Activated CD4-positive, alpha-beta memory T cell treated with anti-CD3 and anti-CD28 coated beads for 36 hours (primary cell): ENCODE measurements at places on chromosomes 7 and 10. TPM values are rescaled to one million over a fixed set of nuclear protein-coding genes. Genes with fewer than 3 reads are reported as not detected.
A peak's percentile ranks its signal among the peaks of the same experiment; 100 is the strongest.

Gene KLF14
- not detected for total RNA-seq

Gene SPDYE2
- not detected for total RNA-seq

Gene NKX2-3
- not detected for total RNA-seq

DNA sequence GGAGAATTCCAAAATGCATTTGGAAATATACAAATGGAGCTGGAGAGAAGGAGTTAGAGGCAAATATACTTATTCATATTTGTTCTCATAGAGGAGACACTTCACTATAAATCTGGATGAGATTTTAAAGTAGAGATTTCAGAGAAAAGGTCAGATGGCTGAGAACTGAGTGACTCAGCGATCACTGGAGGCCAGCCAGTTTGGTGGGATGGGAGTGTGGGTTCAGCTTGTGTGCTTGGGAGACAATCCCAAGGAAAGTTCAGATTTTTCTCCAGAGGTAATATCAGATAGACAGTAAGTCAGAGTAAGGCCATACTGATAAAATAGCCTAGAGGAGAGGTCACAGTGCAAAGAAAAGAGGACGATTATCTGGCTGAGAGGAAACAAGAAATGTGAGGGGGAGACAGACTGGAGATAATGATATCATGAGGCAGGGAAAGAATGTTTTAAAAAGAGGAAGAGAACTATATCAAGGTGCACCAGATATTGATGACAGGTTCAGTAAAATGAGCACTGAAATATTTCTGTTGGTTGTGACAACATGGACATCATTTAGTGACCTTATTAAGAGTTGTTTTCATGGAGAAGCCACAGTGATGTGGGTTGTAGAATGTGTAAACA lies 67.0 kb downstream of the MDFIC start:
- DNase-seq, result no peak

DNA sequence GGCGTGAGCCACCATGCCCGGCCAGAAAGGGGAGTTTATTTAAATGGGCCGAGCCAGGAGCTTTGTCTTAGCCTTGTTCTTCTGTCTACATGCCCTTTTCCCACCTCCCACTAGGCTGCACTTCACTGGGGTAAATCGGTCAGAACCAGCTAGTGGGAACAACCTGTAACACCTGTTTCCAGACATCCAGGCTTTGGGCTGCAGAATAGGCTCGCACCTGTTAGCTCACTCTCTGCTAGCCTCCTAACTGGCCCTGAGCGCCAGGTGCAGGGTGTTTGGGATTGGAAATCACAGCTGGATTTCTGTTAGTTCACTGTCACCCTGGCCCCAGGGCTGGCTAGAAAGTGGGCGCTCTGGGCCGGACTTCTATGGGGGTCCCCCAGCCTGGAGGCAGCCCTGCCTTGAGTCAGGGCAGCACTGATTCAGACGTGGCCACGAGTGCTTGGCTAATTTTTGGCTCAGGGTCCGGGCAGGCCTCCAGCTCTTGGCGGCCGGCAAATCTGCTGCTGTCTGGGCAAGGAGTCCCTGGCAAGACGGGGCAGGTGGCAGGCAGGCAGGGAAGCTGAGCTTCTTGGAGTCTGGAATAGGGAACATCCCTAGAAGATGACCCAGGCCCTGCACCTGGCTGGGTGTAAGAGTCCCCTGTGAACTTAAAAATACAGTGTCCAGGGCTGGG lies 48.6 kb downstream of the GTF2IRD1 start:
- DNase-seq, result no peak

GRCh38 chr10:5484205-5484604 lies 15.2 kb downstream of the CALML5 start:
- no peak for DNase-seq

- DNase-seq, result no peak
Measured at GRCh38 chr10:131079314-131079713, 232.2 kb downstream of the TCERG1L start.

DNA sequence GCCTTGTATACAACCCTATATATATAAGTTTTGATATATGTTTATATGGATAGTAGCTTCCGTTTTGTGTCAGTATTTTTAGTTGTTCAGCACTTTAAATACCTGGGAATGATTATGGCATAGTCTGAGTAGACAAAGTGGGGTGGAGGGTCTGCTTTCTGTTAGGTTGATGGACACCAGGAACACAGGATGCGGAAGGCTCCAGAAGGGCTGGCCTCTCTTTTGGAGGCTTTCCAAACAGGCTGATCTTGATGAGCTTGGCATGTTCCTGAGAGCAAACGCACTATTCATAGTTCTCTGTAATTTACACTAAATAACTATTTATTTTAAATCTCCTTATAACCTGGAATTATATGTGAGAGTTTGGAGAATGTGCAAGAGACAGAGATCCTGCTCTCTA lies 12.7 kb downstream of the AKR1E2 start:
- DNase-seq, result no peak

DNA sequence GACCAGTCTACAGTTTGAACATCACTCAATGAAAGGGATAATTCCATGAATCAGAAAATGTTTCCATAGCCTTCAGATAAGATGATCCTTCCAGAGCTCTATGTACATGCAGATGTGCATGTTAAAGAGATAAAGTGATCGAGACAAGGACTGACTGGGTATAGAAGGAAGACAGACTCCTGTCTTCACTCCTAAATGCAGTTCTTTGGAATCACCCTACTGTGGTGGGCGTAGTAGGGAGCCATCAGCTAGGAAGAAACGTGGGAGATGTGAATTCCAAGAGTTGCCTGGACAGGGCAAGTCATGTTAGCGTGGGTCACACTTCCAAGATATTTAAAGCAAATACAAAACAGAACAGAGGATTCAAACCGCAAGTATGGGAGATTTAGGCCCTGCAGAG lies 23.9 kb downstream of the LOXL4 start:
- no peak for DNase-seq

- peak; percentile 43 for DNase-seq
Measured at GRCh38 chr7:131945313-131945911, 389.0 kb upstream of the PODXL start.

DNA sequence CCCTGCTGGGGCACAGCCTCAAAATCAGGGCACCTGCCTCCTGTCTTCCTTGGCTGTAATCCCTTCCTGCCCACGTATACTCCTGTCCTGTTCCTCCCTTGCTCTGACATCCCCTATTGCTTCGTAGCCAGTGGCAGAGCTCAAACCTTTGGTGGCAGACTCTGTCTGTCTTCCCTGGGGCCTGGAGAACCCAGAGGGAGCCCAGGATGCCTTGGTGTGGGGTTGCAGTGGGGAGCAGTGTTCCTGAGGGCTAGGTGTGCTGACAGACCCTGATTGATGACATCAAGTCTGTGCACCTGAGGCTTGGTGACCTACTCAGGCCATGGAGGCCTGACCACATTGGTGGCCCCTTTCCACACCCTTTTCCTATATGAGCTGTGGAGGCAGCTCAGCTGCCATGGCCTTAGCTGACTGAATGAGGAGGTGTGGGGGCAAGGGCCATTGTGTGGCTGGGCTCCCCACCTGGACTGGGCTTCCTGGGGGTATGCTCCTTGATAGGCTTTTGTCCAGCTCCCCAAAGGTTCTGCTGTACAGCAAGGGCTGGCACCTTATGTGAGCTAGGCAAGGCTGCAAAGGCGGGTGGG lies 5.4 kb upstream of the GCK start:
- DNase-seq, result no peak

DNA sequence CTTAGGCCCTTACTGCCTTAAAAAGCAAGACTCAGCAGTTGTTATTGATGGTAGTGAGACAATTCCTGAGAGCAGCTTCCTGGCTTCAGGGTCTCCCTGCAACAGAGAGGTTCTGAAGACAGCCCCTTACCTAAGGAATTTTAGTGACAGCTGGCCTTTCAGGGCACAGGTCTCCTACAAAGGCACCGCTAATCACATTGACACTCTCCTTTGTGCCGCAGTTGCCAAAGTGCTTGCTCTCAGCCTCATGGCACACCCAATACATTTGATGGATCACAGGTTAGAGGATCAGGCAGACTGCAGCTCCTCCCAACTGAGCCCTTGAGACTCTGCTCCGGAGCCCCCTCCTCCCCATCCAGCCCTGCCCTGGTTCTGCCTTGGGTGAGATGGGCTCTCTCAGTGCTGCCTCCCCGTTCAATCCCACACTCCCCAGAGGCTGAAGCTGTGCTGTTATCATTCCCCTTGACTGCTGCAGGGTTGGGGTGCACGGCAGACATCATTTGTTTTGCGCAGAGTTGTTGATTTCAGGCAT lies 198.2 kb downstream of the EMX2 start:
- no peak for DNase-seq

- no peak for DNase-seq
Measured at GRCh38 chr7:106668861-106669524, 8.0 kb upstream of the CCDC71L start.

DNA sequence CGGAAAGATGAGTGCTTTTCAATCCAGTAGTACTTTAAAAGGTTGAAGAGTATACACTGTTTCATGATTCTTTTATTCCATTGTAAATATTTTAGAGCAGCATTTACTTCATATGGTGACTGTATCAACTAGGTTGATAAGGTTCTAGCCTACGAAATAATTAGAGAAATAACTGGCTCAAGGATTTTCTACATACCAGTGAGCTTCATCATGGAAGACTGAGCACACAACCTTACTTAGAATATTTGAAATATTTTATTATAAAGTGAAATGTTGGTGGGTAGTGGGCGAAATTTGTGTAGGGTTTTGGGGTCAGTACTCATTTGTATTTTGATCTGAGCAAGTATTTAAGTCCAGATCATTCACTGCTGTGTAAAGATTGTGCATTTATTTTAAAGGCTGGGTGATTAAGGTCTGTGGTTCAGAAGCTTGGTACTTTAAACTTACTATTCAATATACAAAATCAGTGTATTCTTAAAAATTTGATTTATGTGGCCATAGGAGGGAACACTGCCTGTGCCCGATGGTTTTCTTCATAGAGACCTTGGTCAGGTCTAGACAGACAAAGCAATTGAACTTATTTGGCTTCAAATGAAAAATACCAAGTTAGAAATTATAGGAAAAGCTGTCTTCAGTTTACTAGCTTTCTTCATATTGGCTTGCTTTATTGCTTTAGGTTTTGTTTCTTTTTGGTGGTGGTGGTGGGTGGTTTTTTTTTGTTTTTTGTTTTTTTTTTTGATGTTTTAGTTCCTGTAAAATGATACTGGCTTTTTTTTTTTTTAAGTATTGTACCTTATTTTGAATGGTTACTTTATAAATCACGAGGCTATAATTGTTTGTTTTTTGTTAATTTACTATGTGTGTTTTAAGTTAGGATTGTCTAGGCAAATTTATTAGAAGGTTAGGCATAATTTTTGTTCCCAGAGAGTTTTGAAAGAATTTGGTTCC lies 3.0 kb downstream of the KMT2E start:
- no peak for DNase-seq

DNA sequence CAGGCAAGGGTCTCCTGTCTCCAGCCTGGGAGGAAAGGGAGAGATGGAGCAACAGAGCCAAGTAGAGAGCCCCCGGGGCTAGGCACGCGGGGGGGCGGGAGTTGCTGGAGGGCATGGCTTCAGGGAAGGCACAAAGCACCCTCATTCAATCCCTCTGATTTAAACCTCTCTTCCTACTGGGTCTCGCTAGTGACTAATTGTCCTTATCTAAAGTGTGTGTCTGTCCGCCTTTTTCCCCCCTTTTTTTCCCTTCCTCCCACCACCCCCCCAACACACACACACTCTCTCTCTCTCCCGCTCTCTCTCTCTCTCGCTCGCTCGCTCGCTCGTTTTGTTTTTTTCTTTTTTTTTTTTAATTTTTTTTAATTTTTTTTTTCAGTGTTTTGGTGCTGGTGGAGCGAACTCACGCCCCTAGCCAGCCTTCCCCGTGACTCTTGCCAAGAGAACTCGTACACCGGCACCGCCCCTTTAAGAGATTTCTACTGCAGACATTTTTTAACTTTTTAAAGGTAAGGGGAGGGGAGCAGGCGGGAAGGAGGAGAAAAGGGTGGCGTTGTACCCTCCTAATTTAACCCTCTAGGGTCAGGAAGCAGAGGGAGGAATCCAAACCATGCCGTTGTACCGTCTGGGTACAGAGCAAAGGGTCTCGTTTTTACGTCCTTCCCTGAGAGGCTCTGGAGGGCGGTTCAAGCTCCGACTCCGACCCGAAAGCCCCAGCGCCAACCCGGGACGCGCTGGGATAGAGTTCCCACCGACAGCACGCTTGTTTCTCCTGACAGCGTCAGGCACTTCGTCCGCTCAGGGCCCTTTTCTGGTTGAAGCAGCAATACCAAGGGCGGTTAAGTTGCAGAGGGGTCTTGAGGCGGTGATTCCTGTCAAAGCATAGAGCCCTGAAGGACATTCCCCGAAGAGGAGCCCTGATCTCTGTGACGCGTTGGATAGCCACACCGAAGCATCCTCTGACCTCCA lies at the start of gene HPSE2:
TSS of gene HPSE2 (minus strand) at position 195 of the 969 bp plus-strand sequence.
- DNase-seq, result no peak

DNA sequence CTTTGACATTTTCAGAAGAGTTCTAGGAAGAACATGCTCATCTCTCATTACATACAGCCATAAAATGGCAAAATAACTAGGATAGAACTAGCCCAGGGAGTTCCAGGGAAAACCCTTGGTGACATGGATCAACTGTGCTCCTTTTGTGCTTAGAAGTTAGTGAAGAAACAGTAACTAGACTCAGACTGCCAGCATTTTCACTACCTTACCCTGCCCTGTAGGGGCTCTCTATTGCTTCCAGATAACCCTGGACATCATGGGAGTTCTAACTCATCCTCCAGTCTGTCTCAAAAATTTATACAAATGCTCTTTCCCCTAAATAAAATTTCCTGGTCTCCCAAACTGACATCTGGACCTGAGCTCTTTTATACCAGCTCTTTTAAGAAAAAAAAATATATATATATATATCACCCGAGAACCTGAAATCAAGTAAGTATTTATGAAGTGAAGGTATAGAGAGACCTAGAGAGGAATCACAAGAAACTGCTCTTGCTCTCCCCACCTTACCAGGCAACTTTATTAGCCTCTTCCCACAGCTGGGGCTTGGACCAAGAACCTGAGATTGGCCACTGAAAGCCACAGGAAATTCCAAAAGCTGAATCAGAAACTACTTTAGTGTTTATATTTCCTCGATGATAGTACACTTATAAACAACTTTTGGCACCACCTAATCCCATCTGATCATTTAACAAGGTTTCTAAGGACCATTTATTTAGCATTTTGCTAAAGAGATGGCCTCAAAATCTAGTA lies 101.4 kb downstream of the RELN start:
- no peak for DNase-seq

- DNase-seq, result no peak
Measured at GRCh38 chr7:11701829-11702560, 130.0 kb downstream of the THSD7A start.
